ENCODE measurements at places on chromosomes 16 and 17.

- DNase-seq, result peak; percentile 91
These were observed at the start of gene PER1 for GRCh38 chr17:8152112-8152775. TSS of gene PER1 (minus strand) at chr17:8152404. CDS start at chr17:8150706, 1,698 bp downstream.

DNA sequence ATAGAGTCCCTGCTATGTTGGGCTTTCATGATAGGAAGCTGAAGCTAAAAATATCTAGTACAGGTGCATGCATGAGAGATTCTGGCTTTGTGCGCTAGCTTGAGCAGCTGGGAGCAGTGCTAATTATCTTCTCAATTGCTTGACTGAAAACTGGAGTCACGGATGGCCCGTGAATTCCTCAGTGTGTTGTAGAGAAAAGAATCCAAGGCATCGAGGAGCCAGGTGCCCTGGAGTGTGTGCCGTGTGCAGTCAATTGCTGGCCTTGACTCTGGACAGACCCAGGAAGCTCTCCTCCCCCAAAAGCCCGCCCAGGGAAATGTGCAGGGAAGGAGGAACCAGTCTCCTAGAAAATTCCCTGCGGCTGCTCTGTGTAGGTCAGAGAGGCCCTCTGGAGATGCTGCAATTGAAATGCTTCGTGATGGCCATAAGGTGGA lies 14.2 kb downstream of the LGALS3BP start:
- DNase-seq, result no peak

- DNase-seq, result no peak
These were observed 16.3 kb upstream of the CBFA2T3 start for GRCh38 chr16:88993166-88993761.

DNA sequence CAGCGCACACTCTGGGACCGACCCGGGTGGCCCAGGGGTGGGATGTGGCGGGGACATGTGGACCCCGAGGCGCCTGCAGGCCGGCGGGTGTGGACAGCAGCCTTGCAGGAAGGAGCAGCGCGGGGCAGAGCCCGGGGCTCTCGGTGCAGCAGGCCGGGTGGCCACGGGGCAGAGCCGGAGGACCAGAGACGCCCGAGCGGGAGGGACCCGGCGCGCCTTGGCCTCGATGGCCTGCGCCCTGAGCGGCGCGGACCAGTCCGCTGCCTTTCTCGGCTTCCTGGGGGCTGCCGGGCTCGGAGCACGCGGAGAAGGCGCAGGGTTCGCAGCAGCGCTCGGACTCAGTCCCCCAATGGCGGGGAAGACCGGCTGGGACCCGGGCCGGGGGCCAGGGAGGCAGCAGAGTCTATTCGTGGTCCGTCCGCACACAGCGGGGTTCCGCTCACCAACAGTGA lies 43.4 kb downstream of the OSBPL7 start:
- DNase-seq, result no peak

DNA sequence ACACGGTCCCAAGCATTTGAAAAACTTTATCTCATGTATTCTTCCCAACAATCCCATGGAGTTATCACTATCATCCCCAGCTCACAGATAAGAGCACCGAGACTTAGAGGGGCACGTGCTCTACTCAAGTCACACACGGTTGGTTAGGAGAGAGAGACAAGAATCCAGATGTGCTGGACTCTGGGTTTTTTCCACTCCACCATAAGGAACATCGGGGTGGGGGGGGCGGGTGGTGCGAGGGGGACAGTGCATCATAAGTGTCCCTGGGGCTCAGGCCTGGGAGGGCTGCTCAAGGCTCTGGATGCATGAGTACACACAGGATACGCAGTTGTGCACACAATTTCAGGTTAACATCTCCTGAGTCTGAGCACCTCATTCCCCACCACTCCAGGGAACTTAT lies 7.4 kb downstream of the CDC42EP4 start:
- DNase-seq, result no peak

DNA sequence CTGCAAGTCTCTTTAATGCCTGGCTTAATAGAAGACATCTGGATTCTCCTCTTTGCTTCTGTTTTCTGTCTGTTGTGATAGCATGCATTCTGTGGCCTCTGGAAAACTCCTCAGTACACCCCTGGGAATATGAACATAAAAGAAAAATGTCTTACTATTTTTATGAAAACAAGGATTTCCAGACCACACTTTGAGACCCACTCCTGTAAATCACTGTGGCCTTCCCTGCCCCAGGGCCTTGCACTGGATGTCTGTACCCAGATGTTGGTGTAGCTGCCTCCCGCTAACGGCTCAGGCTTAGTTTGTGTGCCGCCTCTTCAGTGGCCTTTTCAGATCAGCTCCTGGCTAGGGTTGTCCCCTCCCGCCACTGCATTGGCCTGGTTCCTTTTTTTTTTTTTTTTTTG lies 126.6 kb downstream of the SOCS1 start:
- no peak for DNase-seq

- no peak for DNase-seq
These were observed at the start of gene KCNJ12 for GRCh38 chr17:21376081-21376758. TSS of gene KCNJ12 (plus strand) at chr17:21376357. CDS start at chr17:21415343, 38,986 bp downstream.

- no peak for DNase-seq
These were observed 11.8 kb upstream of the MTSS2 start for GRCh38 chr16:70697594-70698170.

DNA sequence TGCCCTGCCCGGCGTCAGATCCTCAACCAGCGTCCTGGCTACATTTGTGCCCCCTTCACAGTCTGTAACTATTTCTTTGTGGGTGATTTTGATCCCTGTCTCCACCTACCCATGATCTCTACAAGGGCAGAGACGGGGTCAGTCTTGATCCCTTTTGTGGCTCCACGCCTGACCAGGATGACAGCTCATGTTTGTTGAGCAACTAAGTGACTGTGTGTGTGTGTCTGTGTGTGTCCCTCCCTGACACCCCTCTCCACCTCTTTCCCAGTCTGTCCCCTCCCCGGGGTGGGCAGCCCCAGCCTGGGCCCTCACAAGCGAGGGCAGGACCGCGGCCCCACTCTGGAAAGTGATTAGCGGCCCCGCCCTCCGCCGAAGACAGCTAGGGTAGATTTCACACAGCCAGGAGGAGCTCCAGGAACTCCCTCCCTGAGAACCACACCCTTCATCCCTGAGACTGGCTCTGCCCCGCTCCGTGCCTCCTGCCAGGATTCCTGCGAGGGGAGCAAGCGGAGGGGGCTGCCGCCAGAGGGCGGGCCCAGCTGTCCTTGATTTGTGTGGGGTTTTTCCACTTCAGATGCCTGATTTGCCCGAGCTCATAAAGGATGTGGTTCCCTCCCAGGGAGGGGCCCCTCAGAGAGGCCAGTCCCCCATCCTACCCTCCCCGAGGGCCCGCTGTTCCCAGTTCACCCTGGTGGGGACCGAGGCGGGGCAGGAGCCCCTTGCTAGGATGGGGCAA lies 5.3 kb upstream of the HS3ST6 start:
- peak; percentile 15 for DNase-seq

- no peak for DNase-seq
These were observed 18.8 kb downstream of the POLR3K start for GRCh38 chr16:34648-34987.

DNA sequence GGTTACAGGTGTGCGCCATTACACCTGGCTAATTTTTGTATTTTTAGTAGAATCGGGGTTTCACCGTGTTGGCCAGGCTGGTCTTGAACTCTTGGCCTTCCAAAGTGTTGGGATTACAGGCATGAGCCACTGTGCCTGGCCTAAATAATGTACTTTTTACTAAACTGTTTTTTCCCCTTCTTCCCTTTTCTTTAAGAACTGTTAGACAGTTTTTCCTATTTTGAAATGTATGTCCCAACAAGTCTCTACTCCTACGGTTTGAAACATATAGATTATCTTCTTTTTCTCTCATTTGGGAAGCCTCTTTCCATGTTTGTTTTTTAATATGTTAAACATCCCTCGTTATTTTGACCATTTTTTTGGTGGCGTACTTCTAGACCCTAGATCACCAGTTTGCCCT lies 9.6 kb downstream of the UTP18 start:
- no peak for DNase-seq

GRCh38 chr16:86604436-86605193 lies 26.3 kb downstream of the FOXL1 start:
- peak; percentile 43 for DNase-seq

DNA sequence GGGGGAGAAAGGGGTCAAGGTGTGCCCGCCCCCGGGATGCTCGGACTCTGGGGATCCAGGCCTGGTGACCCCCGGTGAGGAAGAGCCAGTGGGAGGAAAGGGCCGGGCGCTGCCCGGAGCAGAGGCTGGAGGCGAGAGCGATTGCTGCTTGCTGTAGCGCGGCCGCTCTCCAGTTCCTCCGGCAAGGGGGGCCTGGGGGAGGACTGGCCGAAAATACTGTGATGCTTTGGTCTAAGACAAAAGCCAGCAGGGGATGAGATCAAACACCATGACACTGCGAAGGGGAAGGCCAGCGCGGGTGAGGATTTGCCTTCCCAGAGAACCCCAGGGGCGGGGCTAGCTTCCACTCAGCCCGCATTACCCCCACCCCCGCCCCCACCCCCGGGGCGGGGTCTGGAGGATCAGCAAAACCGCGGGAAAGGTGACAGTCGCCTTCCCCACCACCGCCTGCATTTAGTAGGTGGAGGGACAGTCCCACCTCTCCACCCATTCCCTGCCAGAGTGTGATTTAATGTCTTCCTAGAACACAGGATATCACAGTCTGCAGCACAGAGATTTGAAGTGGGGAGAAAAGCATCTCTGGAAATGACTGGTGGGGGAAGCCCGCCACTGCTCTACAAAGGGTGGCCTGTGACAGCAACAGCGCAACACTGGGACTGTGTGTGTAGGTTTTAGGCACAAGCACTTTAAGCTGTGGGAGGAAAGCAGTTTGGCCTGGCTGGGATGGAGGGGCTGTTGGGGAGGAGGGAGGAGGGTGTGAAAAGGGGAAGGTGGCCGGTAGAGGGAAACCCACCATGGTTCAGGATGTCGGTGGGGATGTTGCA lies 25.7 kb downstream of the MRC2 start:
- DNase-seq, result peak; percentile 89

DNA sequence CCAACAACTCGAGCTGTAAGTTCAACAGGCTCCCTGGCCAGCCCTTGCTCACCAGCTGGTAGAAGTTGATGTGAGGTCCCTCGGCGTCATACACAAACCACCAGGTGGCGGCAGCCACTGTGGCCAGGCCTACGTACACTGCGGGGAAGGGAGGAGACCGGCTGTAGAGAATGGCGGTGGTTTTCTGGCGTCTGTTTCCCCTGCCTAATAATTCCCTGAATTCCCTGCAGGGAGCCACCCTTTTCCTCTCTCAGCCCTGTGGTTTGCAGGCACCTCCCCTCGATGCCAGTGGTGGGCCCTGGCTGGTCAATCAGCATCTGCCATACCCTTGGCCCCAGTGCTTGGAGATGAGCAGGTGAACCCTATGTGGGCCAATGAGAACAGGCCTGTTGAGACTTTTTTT lies 18.9 kb upstream of the P2RX1 start:
- DNase-seq, result no peak

DNA sequence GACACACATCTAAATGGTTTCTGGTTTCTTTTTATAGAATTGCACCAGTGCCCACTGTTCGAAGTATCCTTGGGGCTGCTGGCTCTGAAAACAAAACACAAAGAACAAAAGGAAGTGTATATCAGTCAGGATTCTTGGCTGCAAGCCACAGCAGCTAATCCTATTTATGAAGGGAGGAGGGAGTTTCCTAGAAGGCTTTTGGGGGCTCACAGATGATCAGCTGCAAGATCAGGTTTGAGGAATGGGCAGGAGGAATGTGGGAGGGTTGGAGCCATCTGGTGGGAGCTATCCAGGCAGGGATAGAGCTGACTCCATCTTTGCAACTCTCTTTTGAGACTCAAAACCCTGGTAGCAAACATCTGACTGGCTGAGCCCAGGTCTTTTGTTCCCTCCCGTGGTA lies 118.3 kb upstream of the EEF2KMT start:
- no peak for DNase-seq

DNA sequence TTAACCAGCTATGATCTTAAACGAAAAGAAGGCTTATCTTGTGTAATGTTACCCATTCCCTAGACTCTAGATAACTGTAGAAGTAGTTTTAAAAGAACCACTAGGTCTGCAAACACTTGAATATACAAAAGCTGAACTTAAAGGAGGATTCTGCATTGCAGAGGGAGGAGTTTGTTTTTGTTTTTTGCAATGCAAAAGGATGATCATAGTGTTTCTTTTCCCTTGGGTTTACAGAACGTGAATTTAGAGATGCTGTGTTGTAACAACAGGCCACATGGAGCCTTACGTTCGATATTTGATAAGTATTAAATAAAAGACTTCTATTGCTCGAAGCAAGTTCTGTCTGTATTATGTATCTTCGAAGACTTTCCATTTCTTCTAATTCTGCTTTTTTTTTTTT lies 77.6 kb downstream of the CHD9 start:
- DNase-seq, result no peak

DNA sequence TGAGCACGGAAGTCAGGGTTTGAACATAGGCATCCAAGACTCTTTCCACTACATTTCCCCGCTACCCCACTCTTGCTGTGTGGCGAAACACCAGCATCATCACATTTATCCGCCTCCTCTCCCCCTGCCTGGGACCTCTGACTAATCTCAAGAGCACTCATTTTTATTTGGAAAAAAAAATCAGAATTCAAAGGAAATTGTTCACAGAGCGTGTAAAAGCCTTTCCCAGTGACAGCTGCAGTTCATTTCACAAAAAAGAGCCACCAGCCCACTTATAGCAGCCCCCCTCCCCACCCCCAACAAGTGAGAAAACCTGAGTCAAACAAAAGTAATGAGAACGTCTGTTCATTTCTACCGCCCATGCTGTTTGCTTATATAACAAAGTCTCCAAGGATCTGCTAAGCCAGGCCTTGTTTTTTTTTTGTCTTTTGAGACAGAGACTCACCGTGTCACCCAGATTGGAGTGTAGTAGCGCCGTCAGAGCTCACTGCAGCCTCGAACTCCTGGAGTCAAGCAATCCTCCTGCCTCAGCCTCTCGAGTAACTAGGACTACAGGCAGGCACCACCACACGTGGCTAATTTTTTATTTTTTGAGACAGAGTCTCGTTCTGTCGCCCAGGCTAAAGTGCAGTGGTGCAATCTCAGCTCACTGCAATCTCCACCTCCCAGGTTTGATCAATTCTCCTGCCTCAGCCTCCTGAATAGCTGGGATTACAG lies 48.3 kb upstream of the HAPSTR1 start:
- DNase-seq, result no peak

DNA sequence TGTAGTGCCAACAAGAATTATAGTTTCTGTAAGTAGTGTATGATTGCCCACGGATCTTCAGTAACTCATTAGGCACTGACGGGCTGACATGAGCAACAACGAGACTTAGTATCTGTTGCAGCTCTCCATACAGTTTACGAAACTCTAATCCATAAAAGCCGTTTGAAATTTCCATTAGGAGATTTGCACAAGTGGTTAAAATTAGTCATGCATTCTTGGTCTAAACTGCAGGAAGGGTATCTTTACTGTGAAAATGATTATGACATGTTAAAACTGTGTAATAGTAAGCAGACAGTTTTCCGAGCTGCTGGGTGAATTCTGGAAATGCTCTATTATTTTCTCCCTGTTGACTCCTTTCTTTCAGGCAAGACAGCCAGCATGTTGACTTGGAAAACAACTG lies 605.0 kb downstream of the WWOX start:
- DNase-seq, result no peak

- no peak for DNase-seq
These were observed 236.3 kb downstream of the SEC14L1 start for GRCh38 chr17:77376795-77377709.

GRCh38 chr17:8865811-8866210 lies 1.7 kb downstream of the PIK3R6 start:
- no peak for DNase-seq

Data from activated naive CD4-positive, alpha-beta T cell treated with Interleukin-2 at 50 U/mL for 16 hours (primary cell).